Heart right ventricle (tissue), 16 donors: ENCODE measurements at places on chromosomes 2 and 18.

GRCh38 chr2:85861180-85861579 is 27.6 kb downstream of the ST3GAL5 start:
- H3K27me3 ChIP-seq: no peaks in the 10 kb centered on the region
- H3K4me1 ChIP-seq: peaks cover 3% of the 10 kb centered on the region
- H3K36me3 ChIP-seq: no peaks in the 10 kb centered on the region
- peak overlapping the region; percentile 61 for H3K27ac ChIP-seq

DNA sequence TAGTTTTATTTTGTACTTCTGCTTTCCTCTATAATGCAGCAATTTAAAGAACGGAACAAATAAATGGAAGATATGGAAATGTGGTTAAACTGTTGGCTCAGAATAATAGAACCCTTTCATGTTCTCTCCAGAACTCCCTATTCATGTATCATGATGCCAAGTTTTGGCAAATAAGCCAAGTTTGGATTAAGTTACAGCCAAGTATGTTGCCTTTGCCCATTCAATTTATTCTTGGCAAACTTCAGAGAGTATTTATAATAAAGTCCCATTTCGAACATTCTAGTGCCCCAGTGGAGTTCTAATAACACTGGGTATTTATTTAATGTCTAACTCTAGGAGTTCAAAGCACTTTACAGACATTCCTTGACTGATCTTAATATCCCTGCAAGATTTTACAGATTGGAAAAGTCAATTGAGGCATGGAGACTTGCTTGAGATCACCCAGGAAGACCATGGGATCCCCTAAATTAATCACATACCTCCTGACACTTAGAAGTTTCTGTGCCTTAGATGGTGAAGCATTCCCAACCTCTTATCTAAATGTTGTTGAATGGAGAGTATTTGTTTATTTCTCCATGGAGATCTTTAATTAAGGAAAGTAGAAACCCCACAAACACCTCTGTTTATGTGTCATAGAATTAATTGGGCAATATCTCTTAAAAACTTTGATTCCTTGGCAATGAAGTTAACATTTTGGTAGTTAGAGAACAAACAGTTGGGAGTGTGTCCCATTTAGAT is 106.7 kb downstream of the ACKR3 start:
- peak overlapping the region; percentile 66 for H3K27ac ChIP-seq
- DNase-seq: no peak
- H3K36me3 ChIP-seq: no peaks in the 10 kb centered on the region
- H3K4me3 ChIP-seq: no peak overlapping the region

- H3K27ac ChIP-seq: no peak overlapping the region
- no peak overlapping the region for H3K4me3 ChIP-seq
- no peak for DNase-seq
- H3K27me3 ChIP-seq: peaks cover 7% of the 10 kb centered on the region
- no peaks in the 10 kb centered on the region for H3K36me3 ChIP-seq
- H3K4me1 ChIP-seq: no peaks in the 10 kb centered on the region
Measured at GRCh38 chr2:124402274-124402673, 377.2 kb downstream of the CNTNAP5 start.

DNA sequence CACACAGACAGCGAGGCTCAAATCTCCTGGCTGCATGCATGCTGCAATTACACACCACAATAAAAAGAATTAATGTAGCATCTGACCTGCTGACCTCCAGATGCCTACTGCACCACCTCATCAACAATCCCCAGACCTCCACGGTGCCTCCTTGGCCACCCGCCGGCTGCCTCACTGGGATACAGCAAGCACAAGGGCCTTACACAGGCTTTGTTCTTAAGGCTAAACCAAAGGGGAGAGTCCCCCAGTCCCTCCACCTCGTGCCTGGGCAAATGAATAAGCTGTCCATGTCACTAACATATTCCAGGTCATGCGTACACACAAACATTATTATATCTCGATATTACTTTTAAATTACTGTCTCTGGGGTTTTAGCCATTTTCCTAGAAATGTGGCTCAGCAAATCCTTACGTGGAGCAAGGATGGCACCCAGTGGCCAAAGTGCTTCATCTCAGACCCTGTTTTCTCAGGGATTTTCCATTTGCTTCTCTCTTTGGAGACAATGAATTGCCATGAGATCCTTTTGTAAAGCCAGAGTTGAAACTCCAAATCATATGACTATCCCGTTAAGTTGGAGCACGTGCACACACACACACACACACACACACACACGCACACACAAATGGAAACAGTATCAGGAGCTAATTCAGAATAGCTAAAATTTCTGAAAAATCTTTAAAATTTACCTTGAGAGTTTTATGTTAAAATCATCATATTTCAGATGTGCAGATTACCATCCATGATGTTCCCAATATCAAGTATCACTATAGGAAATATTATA is 313.8 kb downstream of the PDE11A start:
- H3K27ac ChIP-seq: no peak overlapping the region
- no peak overlapping the region for H3K4me3 ChIP-seq
- no peak for DNase-seq
- H3K4me1 ChIP-seq: peaks cover 21% of the 10 kb centered on the region

DNA sequence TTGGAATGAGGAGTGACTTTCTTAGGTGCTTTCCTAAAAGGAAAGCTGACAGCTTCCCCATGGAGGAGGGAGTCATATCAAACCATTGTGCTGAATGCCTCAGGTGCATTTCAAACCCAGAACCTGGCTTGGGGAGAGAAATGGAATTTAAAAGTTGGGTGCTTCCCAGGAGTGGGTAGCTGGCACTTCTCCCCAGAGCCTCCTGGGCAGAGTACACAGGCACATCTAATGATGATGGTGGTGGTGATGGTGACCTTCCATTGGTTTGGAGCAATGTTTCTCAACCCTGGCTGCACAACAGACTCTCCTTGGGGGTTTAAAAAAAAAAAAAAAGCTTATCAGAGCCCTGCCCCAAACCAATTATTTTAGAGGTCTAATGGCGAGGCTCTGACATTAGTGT is 8.3 kb downstream of the FOSL2 start:
- no peak overlapping the region for H3K27ac ChIP-seq
- peaks cover 66% of the 10 kb centered on the region for H3K4me1 ChIP-seq
- DNase-seq: no peak
- no peak overlapping the region for H3K4me3 ChIP-seq

DNA sequence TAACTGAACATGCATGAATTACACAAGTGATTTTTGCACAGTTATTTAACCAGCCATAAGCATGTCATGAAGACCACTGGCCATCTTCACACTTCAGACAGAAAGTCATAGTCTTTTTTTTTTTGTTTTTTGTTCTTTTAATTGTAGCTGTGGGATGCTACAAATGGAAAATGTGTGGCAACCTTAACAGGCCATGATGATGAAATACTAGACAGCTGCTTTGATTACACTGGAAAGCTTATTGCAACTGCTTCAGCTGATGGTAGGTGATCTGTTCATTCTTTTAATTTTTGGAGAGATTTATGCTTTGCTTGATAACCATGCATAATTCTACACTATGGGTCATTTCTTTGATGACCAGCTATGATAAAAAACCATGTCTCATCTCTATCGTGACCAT is 35.6 kb downstream of the DAW1 start:
- no peak overlapping the region for H3K27ac ChIP-seq
- H3K27me3 ChIP-seq: no peaks in the 10 kb centered on the region
- no peaks in the 10 kb centered on the region for H3K36me3 ChIP-seq
- H3K4me1 ChIP-seq: no peaks in the 10 kb centered on the region
- H3K4me3 ChIP-seq: no peak overlapping the region

DNA sequence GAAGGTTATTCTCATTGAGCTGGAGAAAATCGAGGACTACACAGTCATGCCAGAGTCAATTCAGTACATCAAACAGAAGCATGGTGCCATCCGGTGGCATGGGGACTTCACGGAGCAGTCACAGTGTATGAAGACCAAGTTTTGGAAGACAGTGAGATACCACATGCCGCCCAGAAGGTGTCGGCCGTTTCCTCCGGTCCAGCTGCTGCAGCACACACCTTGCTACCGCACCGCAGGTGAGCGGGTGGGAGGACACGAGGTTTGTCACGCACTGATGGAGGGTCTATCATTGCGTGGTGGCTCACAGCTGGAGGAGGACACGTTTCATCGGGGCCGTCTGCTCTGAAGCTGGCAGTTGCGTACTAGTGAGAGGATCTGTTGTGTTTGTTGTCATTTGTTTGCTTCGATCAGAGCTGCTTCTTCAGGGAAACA is 48.2 kb downstream of the IL1RL2 start:
- no peak overlapping the region for H3K4me3 ChIP-seq
- no peak overlapping the region for H3K27ac ChIP-seq
- no peaks in the 10 kb centered on the region for H3K36me3 ChIP-seq
- DNase-seq: no peak
